Heart left ventricle (tissue), 16 donors: ENCODE measurements at places on chromosomes 3 and 15.

DNA sequence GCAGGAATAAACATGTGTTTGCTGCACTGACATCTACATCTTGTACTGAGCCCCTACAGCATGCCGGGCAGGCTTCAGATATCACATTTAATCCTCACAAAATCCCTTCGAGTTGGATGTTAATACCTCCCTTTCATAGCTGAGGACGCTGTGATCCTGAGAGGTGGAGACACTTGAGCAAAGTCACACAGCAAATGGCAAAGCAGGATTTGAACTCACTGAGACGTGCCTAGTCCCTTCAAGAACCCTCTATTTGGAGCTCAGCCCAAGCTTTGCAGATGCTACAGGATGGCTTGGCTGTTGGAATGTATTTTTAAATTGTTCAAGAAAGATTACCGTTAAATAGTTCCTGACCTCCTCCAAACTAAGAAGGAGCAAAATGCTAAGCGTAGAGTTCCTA lies 64.6 kb upstream of the SLC6A6 start:
- DNase-seq, result no peak

DNA sequence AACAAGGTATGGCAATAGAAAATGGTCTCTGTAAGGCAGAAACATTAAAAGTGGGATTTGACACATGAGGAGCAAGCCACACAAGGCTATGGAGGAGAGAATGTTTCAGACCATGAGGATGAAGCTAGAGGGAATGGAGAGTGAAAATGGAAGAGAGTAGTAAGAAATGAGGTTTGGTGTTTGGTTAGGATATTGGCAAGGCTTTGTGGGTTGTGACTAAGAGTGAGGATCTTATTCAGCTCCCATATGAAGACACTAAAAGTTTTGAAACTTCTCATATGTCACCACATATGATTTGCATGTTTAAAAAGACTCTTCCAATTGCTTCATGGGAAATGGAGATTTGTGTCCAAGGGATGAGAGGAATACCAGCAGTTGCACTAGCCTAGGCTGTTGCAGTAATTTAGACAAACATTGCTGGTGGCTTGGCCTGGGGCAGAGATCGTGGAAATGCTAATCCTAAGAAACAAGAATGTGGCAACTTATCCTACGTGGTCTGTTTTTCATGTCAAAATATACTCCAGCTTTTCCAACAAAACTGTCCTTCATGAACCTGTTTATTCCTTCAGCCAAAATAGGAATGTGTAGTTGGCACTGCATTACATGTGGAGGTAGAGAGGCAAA lies 749.0 kb downstream of the PDCD6IP start:
- DNase-seq, result no peak

DNA sequence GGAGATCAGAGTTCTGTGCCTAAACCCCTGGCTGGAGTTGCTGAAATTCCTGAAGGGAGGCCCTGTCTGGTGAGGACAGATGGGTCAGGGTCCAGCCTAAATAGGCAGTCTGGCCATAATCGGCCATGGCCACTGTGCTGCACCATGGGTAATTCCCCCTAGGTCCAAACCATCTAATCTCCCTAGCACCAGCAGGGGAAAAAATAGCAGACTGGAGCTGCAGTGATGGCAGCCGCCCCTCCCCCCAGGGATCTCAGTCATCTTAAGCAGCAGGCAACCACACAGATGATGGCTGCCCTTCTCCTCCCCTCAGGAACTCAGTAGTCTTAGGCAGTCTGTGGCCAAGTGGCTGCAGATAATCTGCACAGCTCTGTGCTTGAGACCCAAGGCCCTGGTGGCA lies 68.4 kb upstream of the CD96 start:
- no peak for DNase-seq

- DNase-seq, result peak; percentile 47
These were observed at the start of gene ALDH1A2 for GRCh38 chr15:58065445-58066041. Gene ALDH1A2, minus strand, starts transcription at chr15:58065711. Its CDS starts 61 bp downstream, at chr15:58065650.

- DNase-seq, result no peak
These were observed 13.1 kb upstream of the LRRC2 start for GRCh38 chr3:46578973-46579755.

DNA sequence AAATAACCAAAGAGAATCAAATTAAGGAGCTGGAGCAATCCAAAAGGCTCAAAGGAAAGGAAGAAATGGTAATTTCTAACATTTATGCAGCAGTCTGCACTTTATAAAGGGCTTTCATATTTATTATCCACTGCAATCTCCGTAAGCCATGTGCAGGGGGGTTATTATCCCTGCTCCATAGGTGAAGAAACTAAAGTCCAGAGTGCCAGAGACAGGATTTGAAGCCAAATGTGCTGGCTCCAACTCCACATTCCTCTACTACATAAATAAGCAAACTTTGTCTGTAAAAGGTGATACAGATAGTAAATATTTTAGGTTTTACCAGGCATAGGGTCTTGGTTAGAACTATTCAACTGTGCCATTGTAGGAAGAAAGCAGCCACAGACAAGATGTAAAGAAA lies 221.4 kb downstream of the MINAR1 start:
- no peak for DNase-seq

DNA sequence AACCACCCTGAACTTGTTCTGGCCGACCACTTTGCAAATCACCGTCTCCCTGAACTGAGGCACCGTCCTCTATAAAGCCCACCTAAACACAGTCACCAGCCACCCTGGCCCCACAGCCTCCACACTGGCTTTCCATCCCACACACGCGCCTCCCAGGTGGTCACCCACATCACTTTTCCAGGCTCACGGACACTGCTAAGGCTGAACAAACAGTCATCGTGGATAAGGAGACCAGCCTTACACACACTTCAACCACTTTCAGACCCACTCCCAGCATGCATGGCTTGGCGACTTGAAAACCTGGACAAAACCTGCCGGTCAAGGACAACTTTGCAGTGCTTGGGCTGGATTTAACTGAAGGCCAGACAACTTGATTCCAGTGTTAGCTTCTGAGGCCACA lies 8.4 kb downstream of the CHSY1 start:
- DNase-seq, result no peak

DNA sequence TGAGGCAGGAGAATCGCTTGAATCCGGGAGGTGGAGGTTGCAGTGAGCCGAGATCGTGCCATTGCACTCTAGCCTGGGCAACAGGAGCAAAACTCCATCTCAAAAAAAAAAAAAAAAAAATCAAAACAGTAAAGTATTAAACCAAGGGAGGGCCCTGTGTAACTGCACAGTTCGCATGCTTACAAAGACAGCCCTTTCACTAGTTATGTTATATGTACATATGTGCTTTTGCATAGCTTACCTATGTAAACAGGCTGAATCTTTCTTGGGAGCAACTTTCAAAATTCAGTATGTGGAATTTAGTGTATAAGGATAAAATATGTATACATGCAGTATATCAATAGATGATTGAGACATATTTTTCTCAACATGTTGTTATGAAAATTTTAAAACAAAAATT lies 16.1 kb upstream of the SLMAP start:
- DNase-seq, result no peak

DNA sequence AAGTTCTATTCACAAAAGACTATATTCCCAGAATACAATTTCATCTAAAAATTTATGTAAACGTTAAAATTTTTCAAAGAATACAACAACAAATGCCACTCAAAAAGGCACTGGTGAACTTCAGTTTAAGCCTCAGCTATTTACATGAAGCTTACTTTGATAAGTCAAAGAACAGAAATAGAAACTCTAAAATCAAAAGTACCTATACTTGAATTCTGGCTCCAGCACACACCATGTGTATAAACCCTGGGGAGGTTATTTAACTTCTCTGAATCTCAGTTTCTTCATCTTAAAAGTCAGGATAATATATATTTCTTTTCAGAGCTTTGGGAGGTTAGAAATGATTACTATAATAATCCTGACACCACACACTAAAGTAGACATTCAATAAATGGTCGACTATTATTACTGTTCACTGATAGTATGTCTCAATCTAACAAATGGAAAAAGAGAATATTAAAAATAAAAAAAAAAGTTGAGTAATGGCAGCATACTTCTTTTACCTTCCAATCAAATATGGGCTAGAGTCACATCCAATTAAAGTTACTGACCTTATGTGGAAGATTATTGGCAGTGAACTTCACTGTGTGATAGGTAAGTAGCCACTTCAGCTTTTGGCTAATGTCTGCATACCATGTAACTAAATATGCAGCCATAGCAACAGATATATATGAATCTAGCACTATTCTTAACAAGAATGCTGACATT lies 248.4 kb downstream of the ISL2 start:
- DNase-seq, result no peak

- peak; percentile 81 for DNase-seq
These were observed at the start of gene RARB for GRCh38 chr3:25427942-25428788. Gene RARB, plus strand, starts transcription at chr3:25428263. Its CDS starts 469 bp downstream, at chr3:25428732.

- no peak for DNase-seq
These were observed 21.3 kb downstream of the EPHB3 start for GRCh38 chr3:184582646-184583577.

GRCh38 chr3:132029182-132029902 lies 5.5 kb downstream of the CPNE4 start:
- peak; percentile 75 for DNase-seq

DNA sequence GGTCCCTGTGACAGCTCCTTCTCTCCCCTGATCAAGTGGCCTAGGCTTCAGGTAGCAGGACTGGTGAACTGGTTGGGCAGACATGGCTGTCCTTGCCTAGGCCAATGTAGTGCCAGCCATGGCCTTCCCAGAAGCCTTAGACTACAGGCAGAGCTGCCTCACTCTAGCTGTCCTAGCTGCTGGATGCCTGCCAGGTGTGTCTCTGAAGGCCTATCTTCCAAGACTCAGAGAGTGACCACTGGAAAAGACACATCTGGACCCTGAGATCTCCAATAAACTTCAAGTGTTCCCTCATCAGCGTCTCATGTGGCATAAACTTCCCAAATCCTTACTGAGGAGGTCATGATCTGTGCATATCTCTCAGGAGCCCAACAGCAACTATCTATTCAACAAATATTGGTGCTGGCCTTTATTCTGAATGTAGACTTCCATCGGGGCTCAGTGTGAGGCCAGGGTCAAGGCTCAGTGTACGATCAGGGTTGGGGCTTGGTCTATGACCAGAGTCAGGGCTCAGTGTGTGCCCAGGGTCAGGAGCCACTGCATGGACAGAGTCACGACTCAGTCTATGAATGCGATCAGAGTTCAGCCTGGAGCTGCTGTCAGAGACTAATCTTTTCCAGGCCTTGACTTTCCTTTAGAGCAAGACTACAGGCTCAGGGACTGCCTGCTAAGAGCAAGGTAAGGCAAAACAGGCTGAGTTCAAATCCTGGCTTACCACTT lies 36.5 kb upstream of the INSYN1 start:
- no peak for DNase-seq

DNA sequence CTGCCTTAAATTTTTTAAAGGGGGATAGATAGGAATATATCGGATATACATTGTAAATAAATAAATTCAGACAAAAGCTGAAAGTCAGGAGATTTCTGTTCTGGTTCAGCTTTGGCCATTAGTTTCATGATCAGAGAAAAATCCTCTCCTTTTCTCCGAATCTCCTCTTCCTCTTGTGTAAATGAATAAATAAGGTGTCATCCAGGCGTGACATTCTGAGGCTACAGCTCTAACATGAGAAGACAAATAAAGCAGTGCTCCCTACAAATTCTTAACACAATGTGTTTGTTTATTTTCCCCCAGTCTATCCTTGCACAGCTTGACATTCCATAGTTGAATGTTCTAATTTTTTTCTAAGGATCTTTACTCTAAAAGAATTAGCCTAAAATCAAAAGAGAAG lies 9.4 kb upstream of the MB21D2 start:
- no peak for DNase-seq

- DNase-seq, result no peak
These were observed 4.6 kb upstream of the ALCAM start for GRCh38 chr3:105362021-105362665.

GRCh38 chr3:47228088-47228487 lies 54.5 kb downstream of the KIF9 start:
- DNase-seq, result no peak

DNA sequence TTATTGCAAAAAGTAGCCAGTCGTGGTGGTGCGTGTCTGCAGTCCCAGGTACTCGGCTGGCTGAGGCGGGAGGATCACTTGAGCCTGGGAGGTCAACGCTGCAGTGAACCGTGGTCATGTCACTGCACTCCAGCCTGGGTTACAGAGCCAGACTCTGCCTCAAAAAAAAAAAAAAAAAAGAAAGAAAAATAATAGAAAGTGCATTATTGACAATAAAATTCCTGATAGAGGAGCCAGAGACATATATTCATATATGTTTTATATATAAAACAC lies 43.6 kb upstream of the PYDC2 start:
- DNase-seq, result no peak

DNA sequence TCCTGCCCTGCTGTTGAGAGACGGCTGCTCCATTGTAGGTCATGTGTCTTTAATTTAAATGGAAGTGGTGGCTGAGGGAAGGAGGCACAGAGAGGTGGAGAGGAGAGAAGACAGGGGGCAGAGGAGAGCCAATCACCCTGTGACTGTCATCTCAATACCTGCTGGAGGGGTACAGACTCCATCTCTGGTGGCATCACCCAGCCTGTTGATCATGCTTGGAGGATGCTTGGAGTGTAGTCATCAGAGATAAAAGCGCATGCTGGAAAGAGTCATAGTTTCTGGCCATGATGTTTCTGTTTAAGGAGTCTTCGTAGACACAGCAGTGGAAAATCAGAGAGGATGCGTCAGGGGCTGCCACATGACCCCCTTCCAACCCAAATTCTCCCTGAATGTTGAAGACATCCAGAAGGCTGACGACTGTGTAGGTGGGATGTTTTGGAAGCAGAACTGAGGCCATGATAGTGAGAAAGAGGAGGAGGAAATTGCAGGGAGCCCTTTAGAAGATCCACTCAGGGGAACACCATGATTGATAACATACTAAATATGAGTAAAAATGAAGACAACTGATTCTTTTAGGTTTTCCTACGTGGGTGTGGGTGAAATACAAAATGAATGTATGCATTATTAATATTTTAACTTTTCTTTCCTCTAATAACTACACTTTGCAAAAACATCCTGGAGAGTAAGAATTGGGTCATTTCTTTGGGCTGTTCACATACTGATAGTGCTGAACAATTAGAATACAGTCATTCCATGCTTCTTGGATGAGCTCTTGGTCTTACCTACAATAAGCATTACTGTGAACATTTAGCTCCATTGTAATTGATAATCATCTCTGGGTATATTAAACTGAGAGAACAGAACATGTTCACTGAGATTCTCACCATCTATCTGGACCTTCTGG lies 210.6 kb upstream of the ATP10A start:
- DNase-seq, result no peak

DNA sequence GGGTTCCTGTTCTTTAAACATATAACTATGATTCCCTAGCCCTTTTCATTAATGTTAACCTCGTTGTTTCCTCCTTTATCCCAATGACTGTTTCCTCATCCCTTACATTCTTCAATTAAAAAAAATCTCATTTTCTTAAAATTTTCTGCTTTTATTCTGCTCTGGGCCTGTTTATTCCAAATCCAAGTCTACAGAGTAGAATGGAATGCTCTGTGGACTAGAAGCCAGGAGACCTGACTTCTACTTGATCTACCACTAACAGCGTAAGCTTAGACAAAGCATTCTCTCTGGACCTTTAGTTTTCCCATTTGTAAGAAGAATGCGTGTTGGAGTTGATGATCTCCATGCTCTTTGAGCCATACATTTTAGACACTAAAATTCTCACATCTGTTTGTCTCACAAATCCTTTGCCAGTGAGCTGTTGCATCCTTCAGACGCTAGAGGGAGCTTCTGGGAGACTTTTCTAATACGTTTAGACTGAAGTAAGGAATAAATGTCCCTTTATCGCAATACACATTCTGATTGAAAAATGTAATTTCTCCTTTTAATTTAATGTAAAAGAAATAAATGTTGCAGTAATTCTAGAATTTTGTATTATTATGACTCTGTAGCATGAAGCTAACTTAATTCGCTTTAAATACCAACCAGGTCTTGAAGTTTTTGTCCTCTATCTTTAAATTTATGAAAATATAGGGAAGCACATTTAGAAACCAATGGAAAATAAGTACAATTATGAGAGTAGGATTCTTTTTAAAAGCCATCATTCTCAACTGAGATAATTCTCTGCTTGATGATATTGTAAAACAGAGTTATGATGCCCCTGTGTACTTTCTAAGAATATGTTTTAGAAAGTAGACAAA lies 21.7 kb upstream of the GMNC start:
- DNase-seq, result no peak
